Stimulated activated memory B cell treated with anti-CD40 and anti-IgM and Interleukin-4, amounts not matched to agents 10 μg/mL and 1 μg/mL and 100 μg/mL, for 72 hours (primary cell): ENCODE measurements at places on chromosomes 6 and 20.
A peak's percentile ranks its signal among the peaks of the same experiment; 100 is the strongest.

DNA sequence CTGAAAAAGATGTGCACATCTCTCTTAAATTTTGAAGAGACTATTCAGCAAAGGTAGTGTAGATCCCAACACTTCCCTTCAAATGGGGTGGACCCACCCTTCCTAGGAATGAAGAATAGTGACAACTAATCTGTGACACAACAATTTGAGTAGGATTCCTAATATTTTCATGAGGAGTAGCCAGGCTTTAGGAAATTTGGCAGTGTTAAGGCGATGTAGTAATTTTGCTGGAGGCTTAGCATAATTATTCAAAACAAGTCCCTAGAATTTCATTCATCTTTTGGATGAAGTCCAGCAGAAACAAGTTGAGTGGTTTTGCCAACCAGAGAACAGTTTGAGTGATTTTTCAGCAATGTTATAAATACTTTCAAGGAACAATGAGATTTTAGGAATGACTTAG is 52.4 kb downstream of the ELOVL4 start:
- peak; percentile 27 for ATAC-seq

GRCh38 chr6:1848752-1849151 is 239.0 kb downstream of the FOXC1 start:
- no peak for ATAC-seq

DNA sequence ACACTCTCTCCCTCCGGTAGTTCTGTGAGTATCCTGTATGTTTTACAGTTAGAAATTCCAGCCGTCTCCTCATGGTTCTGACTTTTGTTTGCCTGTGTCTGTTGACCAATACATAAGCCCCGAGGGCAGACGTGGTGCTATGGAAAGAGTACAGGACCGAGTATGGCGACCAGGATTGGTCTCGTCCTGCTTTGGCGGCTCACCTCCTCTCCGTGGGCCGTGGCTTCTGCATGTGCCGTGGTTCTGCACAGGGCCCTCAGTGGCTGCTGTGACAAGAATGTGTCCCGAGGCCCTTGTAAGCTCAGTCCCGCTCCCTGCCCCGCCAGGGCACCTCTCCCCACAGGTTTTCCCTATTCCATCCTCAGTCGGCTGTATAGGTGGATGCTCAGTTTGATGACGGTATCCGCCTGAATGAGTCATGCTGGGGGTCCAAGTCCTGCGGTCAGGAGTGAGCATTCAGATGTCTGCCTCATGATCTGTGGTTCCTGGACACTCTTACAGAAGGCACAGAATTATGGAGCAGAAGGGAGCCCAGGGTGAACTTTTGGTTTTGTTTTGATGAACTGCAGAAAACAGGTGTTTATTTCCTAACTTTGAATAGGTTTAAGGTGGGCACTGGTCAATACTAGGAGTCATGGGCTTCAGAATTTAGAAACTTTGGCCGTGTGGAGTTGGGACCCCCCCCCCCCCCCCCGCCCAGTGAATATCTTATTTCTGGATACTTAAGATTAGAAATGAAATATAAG is 1.2 kb downstream of the ARFGAP1 start:
- no peak for ATAC-seq

DNA sequence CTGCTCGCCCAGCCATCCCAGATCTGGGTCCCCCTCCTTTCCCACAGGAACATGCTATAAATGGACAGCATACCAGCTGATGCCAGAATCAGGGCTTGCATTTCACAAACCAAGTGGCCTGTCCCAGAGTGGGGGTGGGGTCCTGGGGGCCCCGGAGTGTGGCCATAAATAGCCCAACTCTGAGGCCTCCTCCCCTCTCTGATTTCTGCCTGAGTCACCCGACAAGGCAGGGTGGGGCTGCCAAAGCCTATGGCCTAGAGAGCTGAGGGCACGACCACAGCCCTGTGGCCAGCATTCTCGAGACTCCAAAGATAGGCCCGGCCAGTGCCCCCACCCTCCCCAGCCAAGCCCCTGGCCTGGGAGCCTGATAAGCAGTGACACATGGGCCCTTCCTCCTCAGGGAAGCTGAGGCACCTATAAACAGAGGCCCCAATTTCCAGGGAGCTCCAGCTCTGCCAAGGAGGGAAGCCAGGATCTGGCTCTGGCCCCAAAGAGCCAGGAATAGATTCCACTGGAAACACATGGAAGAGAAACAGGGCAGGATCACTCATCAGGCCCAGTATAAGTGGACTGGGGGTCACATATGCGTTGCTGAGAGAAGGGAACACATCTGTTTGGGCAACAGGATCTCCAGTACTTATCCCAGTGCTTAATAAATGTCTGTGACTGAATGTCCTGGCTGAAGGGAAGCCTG is 20.3 kb downstream of the SNTA1 start:
- no peak for ATAC-seq

GRCh38 chr6:46923476-46923875 is 1.7 kb upstream of the ADGRF5 start:
- ATAC-seq, result no peak

- ATAC-seq, result no peak
Measured at GRCh38 chr20:54067606-54068174, 2.7 kb downstream of the BCAS1 start.
